ENCODE measurements at places on chromosomes 7 and 10.

DNA sequence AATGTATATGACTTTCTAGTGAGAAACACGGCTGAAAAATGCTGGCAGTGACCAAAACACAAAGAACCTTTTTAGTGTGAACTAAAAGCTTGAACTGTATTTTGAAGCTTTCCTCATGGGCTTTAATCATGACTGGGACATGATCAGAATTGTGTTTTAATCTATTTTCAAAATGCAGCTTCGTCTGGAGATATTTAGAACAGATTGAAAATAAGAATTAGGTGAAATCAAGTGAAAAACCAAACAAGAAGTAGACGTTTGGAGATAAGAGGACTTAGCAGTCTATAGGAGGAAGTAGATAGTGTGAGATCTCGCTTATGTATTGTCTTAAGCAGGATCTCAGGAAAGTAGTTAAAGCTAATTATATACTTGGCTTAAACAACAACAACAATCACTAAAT, 865.4 kb upstream of the MBL2 start:
- no peak overlapping the region for H3K4me3 ChIP-seq
- no peak overlapping the region for H3K27ac ChIP-seq
- no peaks in the 10 kb centered on the region for H3K36me3 ChIP-seq
- no peak for DNase-seq

DNA sequence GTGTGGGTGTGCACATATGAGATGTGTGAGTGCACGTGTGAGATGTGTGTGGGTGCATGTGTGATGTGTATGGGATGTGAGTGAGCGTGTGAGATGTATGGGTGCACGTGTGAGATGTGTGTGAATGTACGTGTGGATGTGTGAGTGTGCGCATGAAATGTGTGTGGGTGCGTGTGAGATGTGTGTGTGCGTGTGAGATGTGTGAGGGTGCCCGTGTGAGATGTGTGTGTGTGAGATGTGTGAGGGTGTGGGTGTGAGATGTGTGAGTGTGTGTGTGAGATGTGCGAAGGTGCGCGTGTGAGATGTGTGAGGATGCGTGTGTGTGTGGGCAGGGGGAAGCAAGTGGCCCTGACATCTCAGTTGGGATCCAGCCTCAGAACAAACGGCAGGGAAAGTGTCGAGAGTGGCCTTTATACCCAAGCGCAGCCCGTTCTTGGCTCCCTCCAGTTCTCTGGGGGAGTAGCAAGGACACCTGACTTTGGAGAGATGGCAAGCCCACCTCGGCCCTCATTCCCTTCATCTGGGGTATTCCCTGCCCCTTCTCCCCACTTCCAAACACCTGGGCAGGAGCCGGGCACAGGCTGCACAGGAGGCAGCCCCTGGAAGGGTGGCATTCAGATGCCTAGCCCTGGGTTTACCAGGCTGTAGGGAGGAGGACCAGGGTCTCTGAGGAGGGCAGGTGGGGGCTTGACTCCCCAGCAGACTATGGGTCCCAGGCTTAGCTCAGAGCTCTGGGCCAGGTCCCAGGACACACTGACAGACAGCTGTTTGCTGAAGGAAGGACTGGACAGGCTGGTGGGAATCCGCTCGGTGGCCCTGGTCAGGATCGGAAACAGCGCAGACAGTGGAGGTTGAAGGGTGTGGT, 31.6 kb downstream of the PPIF start:
- peak overlapping the region; percentile 68 for H3K4me3 ChIP-seq
- no peak overlapping the region for H3K27ac ChIP-seq
- no peaks in the 10 kb centered on the region for H3K27me3 ChIP-seq

DNA sequence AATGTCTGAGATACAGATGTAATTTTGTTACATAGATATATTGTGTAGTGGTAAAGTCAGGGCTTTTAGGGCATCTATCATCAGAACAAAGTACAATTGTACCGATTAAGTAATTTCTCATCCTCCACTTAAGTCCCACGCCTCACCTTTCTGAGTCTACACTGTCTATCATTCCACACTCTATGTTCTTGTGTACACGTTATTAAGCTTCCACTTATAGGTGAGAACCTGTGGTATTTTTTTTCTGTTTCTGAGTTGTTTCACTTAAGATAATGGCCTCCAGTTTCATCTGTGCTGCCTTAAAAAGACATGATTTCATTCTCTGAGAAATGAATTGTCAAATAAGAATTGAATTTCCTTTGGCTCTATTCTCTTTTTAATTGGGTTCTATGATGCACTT, 15.5 kb upstream of the OSBPL3 start:
- H3K4me1 ChIP-seq, result no peaks in the 10 kb centered on the region
- no peak overlapping the region for H3K27ac ChIP-seq
- no peak overlapping the region for H3K4me3 ChIP-seq
- DNase-seq, result no peak
- H3K27me3 ChIP-seq, result no peaks in the 10 kb centered on the region

GRCh38 chr10:79264942-79265341, 82.3 kb upstream of the PPIF start:
- no peaks in the 10 kb centered on the region for H3K27me3 ChIP-seq
- no peak overlapping the region for H3K27ac ChIP-seq
- no peak for DNase-seq
- peaks cover 67% of the 10 kb centered on the region for H3K36me3 ChIP-seq

- H3K27me3 ChIP-seq, result peaks cover 84% of the 10 kb centered on the region
- H3K4me1 ChIP-seq, result peaks cover 4% of the 10 kb centered on the region
- no peak overlapping the region for H3K27ac ChIP-seq
Observed at GRCh38 chr10:100662067-100662466, 83.3 kb upstream of the PAX2 start.

DNA sequence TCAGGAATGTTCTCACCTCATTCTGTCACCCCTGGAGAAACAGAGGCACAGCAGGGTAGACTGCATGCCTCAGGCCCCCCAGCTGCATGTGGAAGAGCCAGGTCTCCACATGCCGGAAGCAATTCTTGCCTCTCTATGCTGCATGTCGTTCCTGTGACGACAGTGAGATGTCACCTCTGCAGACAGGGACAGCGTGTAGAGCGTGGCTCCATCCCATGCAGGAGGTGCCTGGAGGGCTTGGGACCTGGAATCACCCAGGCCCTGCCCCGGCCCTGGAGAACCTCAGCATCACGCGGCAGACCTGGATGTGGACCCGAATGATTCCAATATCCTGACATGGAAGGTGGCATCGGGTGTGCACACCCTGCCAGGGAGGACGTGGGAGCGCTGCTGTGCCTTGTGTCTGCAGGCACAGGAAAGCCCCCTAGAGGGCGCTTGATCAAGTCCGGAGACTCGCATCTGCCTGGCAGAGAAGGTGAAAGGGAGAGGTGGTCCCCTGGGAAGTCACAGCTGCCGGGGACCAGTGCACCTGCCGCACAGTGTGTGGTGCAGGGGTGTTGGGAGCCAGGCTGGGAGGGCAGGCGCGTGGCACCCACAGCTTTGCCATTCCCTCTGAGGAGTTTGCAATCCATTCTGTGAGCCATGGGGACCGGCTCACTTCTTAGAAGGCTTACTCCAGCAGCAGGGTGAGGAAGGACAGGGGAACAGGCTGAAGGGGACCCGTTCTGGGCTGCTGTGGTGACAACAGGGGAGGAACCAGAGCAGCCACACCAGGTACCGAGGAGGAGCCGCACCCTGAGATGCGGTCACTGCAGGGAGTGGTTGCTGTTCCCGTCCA, 45.3 kb upstream of the EN2 start:
- peaks cover 33% of the 10 kb centered on the region for H3K27me3 ChIP-seq
- DNase-seq, result peak; percentile 56
- peaks cover 4% of the 10 kb centered on the region for H3K4me1 ChIP-seq
- H3K4me3 ChIP-seq, result no peak overlapping the region
- no peak overlapping the region for H3K27ac ChIP-seq

DNA sequence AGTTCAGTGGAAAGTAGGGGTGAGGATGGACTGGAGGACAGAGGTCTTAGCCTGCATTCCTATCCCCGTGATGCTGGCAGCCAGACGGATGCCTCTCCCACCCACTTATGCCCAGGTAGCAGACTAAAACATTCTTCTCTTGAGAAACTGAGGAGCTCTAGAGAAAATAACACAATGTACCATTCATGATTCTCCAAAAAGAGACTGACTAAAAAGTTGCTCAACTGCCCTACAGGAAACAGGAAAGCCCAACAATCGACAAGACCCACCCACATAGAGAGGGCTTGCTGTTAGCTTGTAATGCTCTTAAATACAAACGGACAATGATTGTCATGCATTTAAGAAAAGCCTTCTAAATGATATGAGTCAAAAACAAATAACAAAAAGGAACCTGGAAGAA, 33.2 kb upstream of the PDE1C start:
- no peak overlapping the region for H3K4me3 ChIP-seq
- no peaks in the 10 kb centered on the region for H3K36me3 ChIP-seq
- no peaks in the 10 kb centered on the region for H3K27me3 ChIP-seq

DNA sequence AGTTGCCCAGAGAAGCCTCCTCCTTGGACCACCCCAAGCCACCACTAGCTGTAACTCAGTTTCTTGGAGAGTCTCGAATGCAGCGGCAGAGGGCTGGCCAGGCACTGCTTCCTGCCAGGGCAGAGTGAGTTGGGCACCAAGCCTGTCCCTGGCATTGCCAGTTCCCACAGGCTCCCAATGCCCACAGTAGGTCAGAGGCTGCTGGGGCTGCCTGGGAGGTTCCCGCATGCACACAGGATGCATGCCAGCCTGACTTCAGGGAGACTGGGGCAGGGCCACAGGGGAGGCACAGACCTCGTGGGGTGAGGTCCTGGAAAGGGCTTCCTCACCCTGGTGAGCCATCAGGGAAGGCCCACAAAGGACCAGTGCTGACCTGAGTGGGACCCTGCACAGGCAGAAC, 152.8 kb downstream of the ZNF248 start:
- no peak overlapping the region for H3K4me3 ChIP-seq
- no peaks in the 10 kb centered on the region for H3K27me3 ChIP-seq
- H3K27ac ChIP-seq, result no peak overlapping the region
- no peaks in the 10 kb centered on the region for H3K4me1 ChIP-seq
- H3K36me3 ChIP-seq, result no peaks in the 10 kb centered on the region

DNA sequence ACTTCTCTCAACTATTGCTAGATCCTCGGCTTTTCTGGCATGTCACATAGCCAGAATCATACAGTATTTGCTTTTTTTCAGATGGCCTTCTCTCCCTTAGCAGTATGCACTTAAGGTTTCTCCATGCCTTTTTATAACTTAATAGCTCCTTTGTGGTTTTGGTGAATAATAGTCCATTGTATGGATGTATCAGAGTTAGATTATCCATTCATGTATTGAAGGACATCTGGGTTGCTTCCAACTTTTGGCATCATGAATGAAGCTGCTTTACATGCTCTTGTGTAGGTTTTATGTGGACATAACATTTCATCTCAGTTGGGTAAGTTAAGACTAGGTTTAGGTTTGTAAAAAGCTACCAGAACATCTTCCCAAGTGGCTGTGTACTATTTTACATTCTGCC, 4.6 kb downstream of the ATP5F1C start:
- H3K27me3 ChIP-seq, result no peaks in the 10 kb centered on the region
- H3K4me3 ChIP-seq, result no peak overlapping the region
- DNase-seq, result no peak
- H3K27ac ChIP-seq, result no peak overlapping the region
- peaks cover 42% of the 10 kb centered on the region for H3K36me3 ChIP-seq
- H3K4me1 ChIP-seq, result peaks cover 8% of the 10 kb centered on the region

GRCh38 chr10:68550747-68551411, 9.3 kb upstream of the TET1 start:
- peak; percentile 73 for DNase-seq
- no peaks in the 10 kb centered on the region for H3K4me1 ChIP-seq
- no peak overlapping the region for H3K4me3 ChIP-seq
- no peak overlapping the region for H3K27ac ChIP-seq
- H3K27me3 ChIP-seq, result no peaks in the 10 kb centered on the region

- no peaks in the 10 kb centered on the region for H3K27me3 ChIP-seq
- H3K4me1 ChIP-seq, result peaks cover 19% of the 10 kb centered on the region
- no peak overlapping the region for H3K4me3 ChIP-seq
- no peak for DNase-seq
- H3K27ac ChIP-seq, result peak overlapping the region; percentile 29
Observed at GRCh38 chr7:8185926-8186683, 75.9 kb downstream of the ICA1 start.

DNA sequence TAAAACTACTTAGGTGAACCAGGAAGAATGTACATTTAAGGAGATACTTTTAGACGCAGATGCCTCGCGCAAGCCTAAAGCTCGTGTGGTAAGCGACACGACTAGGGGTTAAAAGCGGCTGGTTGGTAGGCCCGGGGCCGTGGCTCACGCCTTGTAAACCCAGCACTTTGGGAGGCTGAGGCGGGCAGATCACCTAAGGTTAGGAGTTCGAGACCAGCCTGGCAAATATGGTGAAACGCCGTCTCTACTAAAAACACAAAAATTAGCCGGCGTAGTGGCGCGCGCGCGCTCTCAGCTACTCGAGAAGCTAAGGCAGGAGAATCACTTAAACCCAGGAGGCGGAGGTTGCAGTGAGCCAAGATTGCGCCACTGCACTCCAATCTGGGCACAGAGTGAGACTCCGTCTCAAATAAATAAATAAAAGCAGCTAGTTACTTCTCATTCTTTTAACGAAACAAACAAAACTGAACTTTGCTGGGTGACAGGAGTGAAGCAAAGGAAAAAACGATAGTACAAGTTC, 879 bp downstream of the NUDT5 start:
- no peaks in the 10 kb centered on the region for H3K4me1 ChIP-seq
- peak overlapping the region; percentile 96 for H3K4me3 ChIP-seq
- no peak for DNase-seq
- H3K27ac ChIP-seq, result no peak overlapping the region
- peaks cover 7% of the 10 kb centered on the region for H3K36me3 ChIP-seq

DNA sequence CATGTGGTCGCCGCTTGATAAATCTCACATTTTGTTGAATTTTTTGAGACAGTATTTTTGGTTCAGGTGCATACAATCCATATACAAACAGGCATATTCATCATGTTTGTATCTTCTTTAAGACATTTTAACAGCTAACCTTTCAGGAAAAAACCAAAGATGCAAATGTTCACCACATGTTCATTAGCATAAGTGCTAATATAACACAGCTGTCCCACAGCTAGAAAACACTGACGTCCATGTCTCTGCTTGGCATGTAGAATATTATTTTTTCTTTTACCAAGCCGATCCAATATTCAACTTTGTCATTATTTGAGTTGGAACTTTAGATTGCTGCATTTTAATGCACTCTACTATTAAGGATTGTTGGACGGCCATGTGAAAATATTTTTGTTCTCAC, 31.2 kb downstream of the BMPER start:
- H3K27ac ChIP-seq, result no peak overlapping the region
- H3K4me3 ChIP-seq, result no peak overlapping the region
- H3K4me1 ChIP-seq, result peaks cover 2% of the 10 kb centered on the region
- no peaks in the 10 kb centered on the region for H3K36me3 ChIP-seq
- no peaks in the 10 kb centered on the region for H3K27me3 ChIP-seq

- H3K36me3 ChIP-seq, result no peaks in the 10 kb centered on the region
- H3K4me3 ChIP-seq, result no peak overlapping the region
- no peaks in the 10 kb centered on the region for H3K27me3 ChIP-seq
- no peak for DNase-seq
- H3K27ac ChIP-seq, result no peak overlapping the region
- peaks cover 4% of the 10 kb centered on the region for H3K4me1 ChIP-seq
Observed at GRCh38 chr7:33698692-33699128, 206.6 kb upstream of the BMPER start.
